ENCODE measurements at places on chromosomes 4 and X. TPM values are rescaled to one million over a fixed set of nuclear protein-coding genes. Genes with fewer than 3 reads are reported as not detected.

Gene SPACA5
- not detected for total RNA-seq

Gene NLGN3
- 0.22 TPM for total RNA-seq

Gene NAP1L3
- 1.5 TPM for total RNA-seq

Gene HTRA3
- not detected for total RNA-seq

Gene AREG
- total RNA-seq: not detected

Gene ARSH
- not detected for total RNA-seq

- DNase-seq: no peak
These were observed 7.7 kb downstream of the ATP5ME start for GRCh38 chr4:666436-666810.

DNA sequence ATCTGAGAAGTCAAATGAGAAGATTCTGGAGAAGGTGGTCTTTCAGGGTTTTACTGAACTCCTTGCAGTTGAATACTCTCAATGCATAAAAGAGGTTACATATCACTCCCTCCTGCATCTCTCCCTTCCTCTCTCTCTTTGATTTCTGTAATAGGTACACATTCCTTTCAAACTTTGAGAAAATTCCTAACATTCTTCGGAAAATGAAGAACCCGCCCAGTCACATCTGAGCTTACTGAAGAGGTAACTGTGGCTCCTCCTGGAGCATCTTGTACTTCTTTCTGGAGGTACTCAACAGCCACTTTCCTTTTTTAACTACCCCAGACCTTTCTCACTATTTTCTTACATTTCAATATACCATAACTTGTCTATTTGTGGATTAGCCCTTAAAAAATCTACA is 24.7 kb downstream of the NDST3 start:
- DNase-seq: no peak

DNA sequence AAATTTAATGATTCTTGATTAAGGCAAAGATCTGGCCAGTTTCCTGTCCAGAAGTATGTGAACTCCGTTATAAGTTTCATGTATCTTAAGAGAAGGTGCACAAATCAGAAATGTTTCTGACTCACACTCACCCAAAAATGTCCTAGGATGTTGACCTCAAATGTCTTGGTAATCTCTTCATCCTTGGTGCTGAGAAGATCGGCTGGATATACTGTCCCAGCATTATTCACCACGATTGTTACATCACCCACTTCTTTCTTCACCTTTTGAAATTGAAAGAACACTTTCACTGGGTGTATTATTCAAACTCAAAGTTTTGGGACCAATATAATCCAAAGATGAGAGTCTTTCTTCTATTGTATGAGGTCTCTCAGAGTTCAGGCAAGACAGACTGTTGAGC is 5.7 kb downstream of the HSD17B13 start:
- no peak for DNase-seq

DNA sequence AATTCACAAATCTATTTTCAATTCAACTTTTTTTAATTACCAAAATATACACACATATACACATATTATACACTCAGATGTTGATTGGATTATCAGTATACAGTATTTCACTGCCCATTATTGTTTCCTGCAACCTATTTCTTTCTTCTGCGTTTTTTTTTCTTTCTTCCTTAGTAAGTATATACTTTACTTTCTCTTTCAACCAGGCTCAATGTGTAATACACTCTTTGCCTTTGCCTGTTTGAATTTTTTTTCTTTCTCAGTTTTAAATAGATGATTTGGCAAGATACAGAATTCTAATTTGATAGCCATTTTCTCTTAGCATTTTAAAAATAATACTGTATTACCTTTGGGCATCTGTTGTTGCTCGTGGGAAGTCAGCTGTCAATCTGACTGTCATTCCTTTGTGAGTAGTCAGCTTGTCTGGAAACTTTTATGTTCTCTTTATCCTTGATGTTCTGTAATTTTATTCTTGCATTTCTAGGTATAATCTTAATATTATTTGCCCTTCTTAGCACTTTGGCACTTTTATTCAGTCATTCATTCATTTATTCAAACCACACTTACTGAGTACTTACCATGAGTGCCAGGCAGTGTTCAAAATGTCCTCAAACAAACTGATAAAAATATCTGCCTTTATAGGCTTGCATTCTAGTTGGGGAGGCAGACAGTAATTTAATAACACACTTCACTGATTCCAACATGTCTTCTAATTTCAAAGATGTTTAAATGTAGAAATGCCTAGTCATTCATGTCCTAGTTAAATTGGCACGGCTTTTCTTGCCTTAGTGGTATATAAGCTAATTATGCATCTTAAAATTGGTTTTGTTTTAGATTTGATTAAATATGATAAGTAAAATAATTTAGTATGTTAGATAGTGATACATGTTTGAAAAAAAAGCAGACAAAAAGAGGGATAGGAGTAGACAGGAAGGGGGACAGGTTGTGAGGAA is 3.7 kb downstream of the USP38 start:
- DNase-seq: no peak

- DNase-seq: no peak
These were observed 49.5 kb downstream of the COQ2 start for GRCh38 chr4:83234902-83235644.

GRCh38 chr4:140052050-140052449 is 101.9 kb downstream of the MAML3 start:
- DNase-seq: peak; percentile 32

DNA sequence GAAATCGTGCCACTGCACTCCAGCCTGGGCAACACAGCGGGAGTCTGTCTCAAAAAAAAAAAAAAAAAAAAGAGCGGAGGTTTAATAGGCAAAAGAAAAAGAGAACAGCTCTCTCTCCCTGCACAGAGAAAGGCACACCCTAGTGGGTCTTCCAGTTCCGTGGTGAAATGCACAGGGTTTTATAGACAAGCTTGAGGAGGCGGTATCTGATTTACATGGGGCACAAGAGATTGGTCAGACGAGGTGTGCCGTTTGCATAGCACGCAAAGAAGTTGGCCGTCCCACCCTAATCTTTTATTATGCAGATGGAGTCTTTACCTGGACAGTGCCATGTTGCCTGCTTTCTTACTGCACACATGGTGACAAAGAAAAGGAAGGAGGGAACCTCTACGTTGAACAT is 33.5 kb upstream of the REST start:
- DNase-seq: no peak
